ENCODE measurements at places on chromosomes 7 and 10.

- no peak for DNase-seq
These were observed 197.7 kb upstream of the FRMD4A start for GRCh38 chr10:14528450-14528849.

DNA sequence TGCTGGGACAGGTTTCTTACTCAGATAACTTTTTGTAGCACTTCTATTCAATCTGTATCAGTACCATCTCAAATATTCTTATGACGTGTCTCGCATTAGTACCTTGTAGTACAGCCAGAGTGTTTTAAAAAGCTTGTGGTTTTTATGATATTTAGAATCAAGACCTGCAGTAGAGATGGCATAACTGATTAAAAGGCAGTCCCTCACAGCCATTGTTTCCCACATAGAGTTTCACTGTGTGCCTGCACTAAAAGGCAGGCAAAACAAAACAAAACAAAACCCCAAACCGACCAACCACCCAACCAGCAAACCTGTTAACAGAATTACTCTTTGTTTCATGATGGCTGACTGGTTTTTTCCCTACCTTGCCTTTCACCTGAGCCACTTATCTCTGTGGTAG is 221.3 kb upstream of the DGKB start:
- no peak for DNase-seq

GRCh38 chr7:157416011-157416410 is 79.2 kb downstream of the DNAJB6 start:
- DNase-seq = no peak

- DNase-seq = peak; percentile 65
These were observed 1.6 kb downstream of the SGMS1 start for GRCh38 chr10:50621968-50622705.

DNA sequence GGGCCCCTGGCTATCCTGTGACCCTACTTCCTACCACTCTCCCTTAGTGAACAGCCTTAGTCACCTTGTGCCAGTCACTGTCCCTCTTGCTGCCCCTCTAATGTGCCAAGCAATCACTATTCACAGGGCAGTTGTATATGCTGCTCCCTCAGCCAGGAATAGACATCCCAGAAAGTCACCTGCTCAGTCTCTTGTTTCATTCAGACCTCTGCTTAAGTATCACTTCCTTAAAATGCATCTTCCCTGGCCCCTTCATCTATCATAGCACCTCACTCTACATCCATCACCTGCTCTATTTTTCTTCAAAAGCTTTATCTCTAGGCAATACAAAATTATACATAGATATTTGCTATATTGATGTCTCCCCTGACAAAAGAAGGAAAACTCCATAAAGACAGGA is 328.4 kb upstream of the NFE2L3 start:
- peak; percentile 33 for DNase-seq

GRCh38 chr10:44703241-44704155 is 207.6 kb upstream of the TMEM72 start:
- no peak for DNase-seq

DNA sequence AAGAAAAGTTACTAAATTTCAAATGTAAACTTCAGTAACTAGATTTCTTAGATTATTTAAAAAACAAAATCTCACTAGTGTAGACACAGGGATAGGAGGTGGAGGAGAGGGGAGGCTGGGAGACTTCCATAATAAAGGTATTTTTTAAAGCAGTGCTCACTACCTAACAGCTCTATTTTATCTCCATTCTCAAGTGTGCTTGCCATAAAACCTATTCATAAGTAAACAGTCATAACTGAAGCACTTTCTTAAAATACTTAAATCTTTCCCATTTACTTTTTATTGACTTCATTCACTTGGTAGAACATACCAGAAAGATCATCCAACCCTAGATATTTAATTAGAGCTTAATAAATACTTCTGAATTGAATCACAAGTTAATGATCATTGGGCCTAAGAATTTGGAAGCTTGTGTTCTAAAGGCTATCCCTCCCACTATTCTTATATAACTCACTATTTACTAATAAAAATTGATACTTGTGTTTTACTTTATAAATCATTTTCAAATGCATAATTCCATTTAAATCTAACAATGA is 107.4 kb downstream of the SNX13 start:
- no peak for DNase-seq

DNA sequence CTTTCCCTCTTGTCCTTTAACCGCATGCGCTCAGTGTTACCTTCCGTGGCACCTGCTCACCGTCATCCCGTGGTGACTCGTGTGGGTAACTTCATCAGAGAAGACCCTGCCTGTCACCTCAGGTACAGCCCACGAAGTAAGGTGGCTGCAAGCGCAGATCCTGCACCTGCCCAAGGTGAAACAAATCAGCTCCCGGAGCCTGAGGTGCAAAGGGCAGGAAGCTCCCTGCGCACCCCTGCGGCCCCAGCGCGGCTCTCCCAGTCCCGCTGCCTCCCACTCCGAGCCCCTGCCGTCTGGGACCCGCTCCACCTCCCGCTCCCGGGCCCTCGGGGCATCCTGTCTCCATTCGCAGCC is 110.9 kb upstream of the LANCL2 start:
- no peak for DNase-seq

- DNase-seq = no peak
These were observed 8.0 kb upstream of the PRKCQ start for GRCh38 chr10:6588082-6588481.

DNA sequence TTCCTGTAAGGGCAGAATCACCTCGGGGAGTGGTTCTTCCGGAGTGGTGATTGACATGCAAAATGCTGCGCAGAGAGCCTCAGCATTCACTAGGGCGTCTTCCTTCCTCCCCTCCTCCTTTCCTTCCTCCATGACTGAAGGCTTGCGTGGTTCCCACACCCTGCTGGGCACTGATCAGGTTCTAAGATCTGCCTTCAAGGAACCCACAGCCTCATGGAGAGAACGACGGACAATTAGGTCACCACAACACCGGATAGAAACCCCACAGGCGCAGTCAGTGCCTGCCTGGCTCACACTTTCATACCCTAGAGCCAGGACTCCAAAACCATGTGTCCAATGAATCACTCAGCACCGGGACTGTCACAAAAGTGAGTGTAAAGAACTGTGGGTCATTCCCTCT is 131.3 kb downstream of the DPP6 start:
- DNase-seq = no peak

DNA sequence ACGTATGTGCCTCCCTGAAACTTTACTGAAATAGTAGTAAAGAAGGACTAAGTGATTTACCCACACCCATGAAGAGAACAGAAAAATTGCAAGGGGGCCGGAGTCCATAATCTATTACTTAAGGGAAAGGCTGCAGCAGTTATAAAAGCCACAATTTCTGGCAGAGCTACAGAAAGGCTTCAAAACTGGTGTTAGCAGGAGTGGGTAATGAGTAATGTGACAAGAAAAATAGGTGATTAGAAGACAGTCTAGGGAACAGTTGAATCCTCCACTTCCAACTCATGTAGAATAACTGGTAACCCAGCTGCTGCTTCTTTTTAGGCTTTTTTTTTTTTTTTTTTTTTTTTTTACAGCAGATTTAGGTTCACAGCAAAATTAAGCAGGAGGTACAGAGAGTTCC is 413.3 kb downstream of the SFMBT2 start:
- no peak for DNase-seq

GRCh38 chr7:39510864-39511354 is 55.3 kb upstream of the YAE1 start:
- DNase-seq = no peak

GRCh38 chr10:104036069-104036384 is 49.7 kb downstream of the COL17A1 start:
- no peak for DNase-seq

GRCh38 chr7:152647009-152647408 is 28.9 kb downstream of the XRCC2 start:
- DNase-seq = no peak

GRCh38 chr10:83078160-83078559 is 1061.1 kb upstream of the GHITM start:
- DNase-seq = no peak

GRCh38 chr7:99194301-99194700 is 13.6 kb downstream of the KPNA7 start:
- no peak for DNase-seq

- DNase-seq = no peak
These were observed 120.0 kb downstream of the CAMK1D start for GRCh38 chr10:12469345-12469744.

GRCh38 chr10:74275755-74276290 is 124.8 kb downstream of the ADK start:
- no peak for DNase-seq

GRCh38 chr10:70492786-70493659 is 14.5 kb downstream of the PALD1 start:
- peak; percentile 81 for DNase-seq

DNA sequence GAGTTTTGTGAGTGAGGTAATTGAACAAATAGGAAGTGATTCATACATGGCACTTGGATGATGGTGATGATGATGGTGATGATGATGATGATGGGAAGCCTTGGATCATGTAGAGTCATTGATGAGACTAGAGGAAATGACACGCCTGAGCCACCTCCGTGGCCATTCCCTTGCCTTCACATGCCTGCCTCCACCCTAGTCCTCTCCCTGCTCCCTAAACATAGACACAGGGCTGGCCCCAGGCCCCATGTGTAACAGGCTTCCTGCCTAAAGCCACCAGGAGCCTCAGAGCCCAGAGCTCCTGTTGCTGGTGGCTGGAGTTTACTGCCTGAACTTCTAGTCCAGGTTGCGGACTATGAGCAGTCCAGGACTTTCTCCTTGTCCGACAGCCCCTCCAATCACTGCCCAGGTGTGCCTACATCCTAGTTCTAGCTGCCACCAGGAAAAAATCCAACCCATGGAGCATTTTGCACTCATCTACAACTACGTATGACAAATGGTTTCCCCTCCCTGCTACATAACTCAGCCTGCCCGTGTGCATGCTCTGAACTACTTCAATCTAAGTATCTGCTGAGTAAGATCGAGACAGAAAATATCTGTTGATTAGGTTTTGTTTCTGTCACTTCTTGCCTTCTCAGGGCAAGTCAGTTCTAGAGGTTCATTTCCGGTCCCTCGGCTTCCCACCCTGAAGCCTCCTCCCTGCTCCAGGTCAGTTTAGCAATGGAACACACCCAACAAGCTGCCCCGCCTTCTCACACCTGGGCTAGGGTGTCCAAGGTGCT is 35.5 kb upstream of the KDM7A start:
- no peak for DNase-seq

DNA sequence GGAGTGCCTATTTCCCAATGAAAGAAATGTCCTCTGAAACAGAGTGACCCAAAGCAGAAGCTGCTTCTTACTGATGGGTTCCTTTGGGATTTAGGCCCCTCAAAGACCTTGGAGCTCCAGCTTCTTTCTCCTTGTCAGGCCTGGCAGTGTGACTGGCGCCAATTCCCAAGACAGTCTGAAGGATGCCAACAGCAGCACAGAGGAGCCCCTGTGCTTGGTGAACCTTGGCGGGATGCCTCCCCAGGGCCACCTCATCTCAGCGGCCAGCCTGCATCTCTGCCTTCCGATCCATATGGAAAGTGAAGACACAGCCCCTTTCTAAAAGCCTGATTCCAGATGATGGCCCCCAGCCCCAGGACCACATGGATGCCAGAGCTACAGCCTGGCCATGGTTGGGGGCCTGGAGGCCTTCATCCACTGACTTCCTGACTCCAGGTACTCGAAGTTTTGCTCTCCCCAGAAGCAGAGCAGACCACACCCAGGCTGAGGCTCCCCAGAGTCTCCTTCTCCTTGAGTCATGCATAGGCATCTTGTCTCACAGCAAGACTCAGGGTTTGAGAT is 45.4 kb downstream of the FBXW4 start:
- DNase-seq = no peak

DNA sequence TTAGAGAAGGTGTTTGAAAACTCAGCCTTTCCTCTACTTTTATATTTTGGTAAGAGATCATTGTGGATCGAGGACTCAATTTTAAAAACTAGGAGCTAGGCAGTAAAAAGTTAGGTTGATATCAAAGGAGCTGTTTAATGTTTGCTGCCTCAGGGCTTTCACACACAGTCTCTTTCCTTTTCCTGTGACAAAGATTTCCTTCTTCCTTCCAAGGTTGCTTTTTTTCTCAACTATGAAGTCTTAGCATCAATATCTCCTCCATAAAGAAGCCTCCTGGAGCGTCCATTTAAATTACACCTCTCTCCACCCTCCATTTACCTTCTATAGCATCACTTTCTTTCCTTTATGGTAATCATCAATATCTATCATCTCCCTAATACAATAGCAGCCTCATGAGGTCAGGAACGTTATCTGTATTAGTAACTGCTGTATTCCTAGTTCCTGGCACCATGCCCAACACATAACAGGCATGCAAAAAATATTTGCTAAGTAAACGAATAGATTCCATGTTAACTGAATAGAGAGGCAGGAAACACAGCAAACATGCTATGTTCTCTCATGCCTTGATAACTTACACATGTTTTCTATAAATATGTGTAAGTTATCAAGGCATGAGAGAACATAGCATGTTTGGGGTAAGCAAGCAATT is 48.5 kb downstream of the GNAT3 start:
- no peak for DNase-seq

- DNase-seq = no peak
These were observed 25.6 kb downstream of the RNF216 start for GRCh38 chr7:5755704-5756504.

DNA sequence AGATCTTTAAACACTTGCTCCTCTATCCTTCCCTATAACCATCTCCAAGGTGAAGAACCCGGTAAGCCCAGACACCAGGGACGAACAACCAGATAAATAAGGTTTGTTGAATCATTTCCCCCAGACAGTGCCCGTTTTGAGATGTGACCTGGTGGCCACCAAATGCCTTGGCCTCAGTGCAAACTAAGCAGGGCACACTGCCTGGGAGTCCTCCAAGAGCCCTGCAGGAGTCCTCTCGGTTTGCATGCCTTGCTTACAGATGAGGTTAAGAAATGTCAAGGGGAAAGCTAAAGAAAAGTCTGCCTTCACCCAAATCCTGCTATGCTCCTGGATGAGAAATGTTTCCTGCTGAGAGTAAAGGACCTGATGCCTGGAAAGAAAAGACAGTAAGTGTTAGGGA is 31.6 kb downstream of the SLIT1 start:
- no peak for DNase-seq

- no peak for DNase-seq
These were observed 44.7 kb downstream of the KLF6 start for GRCh38 chr10:3740157-3740871.

DNA sequence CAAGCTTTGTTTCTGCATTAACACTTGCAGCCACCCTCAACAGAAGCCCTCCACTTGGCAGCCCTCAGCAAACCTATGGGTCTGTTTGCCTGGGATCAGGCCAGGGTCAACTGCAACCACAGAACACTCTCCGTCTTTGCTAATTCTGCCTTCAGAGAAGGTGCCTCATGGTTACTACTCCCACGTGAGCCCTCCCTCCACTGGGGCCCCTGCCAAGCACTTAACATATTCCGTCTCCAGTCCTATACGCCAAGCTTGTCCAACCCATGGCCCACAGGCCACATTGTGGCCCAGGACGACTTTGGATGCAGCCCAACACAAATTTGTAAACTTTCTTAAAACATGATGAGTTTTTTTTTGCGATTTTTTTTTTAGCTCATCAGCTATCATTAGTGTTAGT is 54.7 kb downstream of the HSPA12A start:
- no peak for DNase-seq

GRCh38 chr7:29987811-29988317 is 1.7 kb downstream of the SCRN1 start:
- peak; percentile 33 for DNase-seq

GRCh38 chr10:26571655-26572054 is 125.8 kb upstream of the PDSS1 start:
- no peak for DNase-seq

Data from germinal center (tissue), 1 donor.